Hindlimb muscle (tissue), 1 donor: ENCODE measurements at places on chromosomes 4 and X.

GRCh38 chr4:38163216-38164006, 203.2 kb downstream of the PTTG2 start:
- DNase-seq: no peak

GRCh38 chr4:7430368-7430964, 4.3 kb downstream of the PSAPL1 start:
- DNase-seq: no peak

- no peak for DNase-seq
Measured at GRCh38 chrX:150217609-150218008, 145.5 kb upstream of the MAMLD1 start.

GRCh38 chr4:37197899-37198298, 46.6 kb upstream of the NWD2 start:
- no peak for DNase-seq

- DNase-seq: no peak
Measured at GRCh38 chrX:124260845-124261244, 71.6 kb upstream of the TEX13D start.

- DNase-seq: peak; percentile 27
Measured at GRCh38 chrX:8815460-8816065, 14.4 kb upstream of the FAM9A start.
